K562 (cell line): ENCODE measurements at places on chromosomes 11 and 22. TPM values are rescaled to one million over a fixed set of nuclear protein-coding genes. Genes with fewer than 3 reads are reported as not detected.

The PANX2 gene
- 3.0 and 3.9 TPM in 2 replicates for total RNA-seq

GRCh38 chr11:121700968-121701367 is 248.2 kb upstream of the SORL1-AS1 start:
- no peak for DNase-seq

DNA sequence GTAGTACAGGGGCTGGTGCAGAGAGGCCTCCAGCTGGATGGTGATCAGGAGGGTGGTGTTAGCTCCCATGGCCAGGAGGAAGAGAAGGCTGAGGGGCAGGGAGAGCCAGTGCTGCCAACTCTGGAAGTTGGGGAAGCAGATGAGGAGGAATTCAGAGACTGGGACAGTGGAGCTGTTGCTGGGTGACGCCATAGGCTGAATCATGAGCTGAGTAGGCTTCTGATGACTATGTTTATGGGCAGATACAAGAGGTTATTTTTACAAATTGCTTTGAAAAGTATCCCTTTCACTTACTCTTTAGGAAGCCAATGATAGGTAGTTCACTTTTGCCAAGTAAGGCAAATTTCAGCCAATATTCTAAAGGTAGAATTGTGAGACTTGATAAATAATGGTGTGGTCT is 3.1 kb downstream of the OR56A1 start:
- DNase-seq, result no peak

DNA sequence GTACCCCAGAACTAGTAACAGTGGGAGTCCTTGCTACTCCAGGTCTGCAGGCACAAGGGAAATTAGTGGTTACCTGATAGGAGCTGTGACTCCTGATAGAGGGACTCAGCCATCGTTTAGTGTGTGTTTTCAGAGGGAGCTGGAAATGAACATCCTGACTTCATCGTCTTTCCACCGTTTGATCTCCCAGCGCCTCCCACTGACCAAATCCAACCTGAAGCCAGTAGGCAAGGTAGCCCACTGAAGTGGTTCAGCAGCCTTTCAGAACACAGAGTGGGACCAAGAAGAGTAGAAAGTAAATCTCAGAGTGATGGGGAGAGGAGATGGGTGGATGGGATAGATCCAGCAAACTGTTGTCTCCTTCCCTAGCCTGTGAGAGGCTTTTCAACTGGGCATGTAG is 385.9 kb downstream of the INSC start:
- DNase-seq, result no peak
